Activated CD4-positive, alpha-beta T cell treated with anti-CD3 and anti-CD28 coated beads, Interleukin-2, amount 50 U/mL, for 24 hours (primary cell): ENCODE measurements at places on chromosomes 13 and 19.

GRCh38 chr19:31347354-31347753 lies 1.9 kb downstream of the TSHZ3 start:
- no peak for DNase-seq

GRCh38 chr13:51740698-51741097 lies 63.3 kb downstream of the DHRS12 start:
- no peak for DNase-seq

GRCh38 chr19:771332-771785 lies 20.4 kb downstream of the MISP start:
- DNase-seq: no peak

- DNase-seq: no peak
These were observed 64.5 kb upstream of the SCEL start for GRCh38 chr13:77470986-77471385.

DNA sequence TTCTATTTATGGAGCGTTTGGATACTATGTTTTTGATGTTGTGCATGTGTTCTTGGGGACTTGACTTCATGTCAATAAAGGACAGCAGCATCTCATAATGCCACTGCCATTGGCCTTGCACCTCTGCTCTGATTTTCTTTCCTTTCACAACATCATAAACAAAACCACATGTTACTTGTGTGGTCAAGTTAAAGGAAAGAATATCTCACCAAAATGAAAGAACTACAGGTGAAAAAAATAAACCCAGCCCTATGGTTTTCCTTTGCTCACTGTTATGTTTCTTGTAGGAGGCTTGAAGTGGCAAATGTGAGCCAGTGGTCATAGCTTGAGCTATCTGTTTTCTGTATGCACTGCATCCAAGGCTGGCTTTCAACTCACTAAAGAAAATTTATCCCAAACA lies 240.4 kb downstream of the KCNRG start:
- DNase-seq: no peak

GRCh38 chr13:46858776-46859175 lies 38.1 kb downstream of the HTR2A start:
- no peak for DNase-seq

DNA sequence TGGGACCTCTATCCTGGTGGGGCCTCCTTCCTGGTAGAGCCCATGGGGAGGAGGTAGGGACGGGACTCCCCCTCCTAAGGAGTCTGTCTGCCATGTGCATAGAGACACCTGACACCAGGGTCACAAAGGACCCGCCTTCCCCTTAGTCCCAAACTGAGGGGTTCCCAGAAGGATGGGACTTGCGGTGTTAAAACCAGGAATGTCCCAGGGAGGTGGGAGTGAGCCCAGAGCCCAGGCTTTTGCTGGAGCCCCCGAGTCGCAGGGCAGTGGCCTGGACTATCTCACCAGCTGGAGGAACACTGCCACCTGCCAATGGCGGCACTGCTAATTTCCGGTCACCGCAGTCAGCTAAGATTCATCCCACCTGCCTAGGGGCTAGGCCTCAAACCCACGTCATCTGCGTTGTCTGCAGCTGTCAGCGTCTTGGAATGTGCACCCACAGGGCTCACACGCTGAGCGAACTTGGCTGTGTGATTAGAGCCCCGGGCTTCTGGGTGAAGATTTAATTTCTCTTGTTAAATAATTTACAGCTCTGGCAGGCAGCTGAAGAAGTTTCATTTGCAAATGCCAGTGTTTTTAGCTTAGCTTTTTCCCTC lies 31.9 kb upstream of the ATP11A start:
- DNase-seq: no peak

DNA sequence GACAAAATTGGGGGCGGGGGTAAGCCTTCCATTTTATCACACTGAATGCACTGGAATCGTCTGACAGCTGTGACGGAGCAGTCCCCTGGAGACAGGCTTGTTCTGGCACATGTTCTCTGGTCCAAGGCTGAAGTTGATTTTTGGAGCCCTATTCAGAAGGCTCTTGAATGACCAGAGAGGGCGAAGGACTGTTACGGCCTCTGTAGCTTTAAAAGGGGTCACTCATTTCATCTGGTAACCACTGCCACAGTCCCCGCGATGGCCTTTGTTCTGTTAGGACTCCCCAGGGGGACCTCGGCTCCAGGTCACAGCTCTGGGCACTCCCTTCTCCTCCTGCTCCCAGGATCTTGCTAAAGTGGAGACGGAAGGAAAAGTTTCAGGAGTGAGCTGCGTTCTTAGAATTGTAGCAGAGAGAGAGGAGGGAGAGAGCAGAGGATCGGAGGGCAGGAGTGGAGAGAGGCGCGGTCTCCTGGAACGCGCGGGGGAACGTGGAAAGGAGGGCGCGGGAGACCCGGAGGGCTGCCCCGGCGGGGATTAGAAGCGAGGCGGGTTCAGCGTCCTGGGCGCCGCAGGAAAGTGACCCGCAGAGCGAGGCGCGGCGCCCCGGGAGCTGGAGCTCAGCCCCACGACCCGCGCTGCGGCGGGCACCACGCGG lies 134.3 kb upstream of the MYO16 start:
- no peak for DNase-seq

- DNase-seq: no peak
These were observed 5.1 kb upstream of the FCER2 start for GRCh38 chr19:7706955-7707456.

- DNase-seq: no peak
These were observed 24.2 kb downstream of the NEK5 start for GRCh38 chr13:52104624-52105023.

DNA sequence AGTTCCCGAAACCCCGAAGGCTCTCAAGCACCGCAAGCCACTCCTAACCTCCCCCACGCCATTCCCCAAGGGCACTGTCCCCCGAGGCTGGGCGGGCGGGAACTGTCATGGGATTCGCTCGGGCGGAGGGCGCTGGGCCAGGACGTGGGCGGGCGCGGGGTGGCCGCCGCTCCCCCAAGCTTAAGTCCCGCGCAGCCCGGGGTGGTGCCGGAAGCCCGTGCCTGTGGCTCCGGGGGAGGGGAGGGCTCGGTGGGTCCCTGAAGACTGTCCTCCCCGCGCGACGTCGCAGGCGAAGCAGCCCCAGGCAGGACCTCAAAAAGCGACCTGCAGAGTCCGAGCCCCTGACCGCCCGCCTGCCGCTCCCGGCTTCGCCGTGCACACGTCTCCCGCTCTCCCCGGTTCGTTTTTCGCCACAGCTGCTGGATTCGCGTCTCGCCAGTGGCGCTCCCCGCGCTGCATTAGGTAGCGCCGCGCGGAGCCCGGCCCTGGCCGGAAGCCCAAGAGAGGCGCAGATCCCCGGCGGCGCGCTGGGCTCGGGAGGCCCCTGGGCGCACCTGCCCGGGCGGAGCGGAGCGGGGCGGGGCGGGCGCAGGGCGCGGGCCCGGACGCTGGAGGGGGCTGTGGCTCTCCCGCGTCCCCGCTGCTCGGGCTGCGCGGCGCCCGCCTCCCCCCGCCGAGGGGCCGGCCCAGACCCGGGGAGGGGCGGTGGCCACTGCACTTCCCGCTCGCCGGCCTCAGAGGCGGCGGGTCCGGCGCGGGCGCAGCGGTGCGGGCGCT lies at the start of gene FARP1:
Gene FARP1, plus strand, starts transcription at position 715 of the 777 bp plus-strand sequence. CDS start 70,149 bp downstream, outside the sequence.
- DNase-seq: peak; percentile 4

GRCh38 chr19:51156710-51157109 lies 14.6 kb downstream of the SIGLEC7 start:
- DNase-seq: no peak

DNA sequence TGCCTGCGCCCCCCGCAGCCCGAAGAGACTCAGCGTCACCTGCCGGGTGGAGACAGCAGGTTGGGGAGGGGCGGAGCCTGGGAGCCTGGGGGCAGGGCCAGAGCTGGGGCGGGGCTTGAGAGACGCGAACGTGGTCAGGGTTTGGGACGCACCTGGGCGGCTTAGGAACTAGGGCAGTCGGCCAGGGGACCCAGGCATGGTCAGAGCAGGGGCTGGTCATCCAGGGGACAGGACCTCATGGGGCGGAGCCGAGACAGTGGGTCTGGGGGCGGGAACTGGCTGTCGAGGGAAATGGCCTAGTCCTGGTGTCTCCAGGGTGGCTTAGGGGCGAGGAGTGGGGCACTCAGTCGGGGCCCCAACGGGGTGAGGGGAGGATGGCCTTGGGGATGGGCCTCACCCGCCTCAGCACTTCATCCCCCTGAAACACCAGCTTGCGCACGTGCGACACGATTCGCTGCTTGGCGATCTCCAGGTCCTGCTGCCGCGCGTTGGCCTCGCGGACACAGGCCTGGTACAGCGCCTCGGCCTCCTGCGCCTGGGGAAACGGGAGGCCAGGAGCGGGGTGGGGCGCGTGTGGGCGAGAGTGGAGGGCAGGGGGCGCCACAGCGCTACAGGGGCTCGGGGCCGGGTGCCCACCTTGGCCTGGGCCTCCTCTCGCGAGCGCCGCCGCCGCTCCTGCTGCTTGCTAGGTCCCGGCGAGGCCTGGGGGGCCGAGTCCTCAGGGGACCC lies 5.8 kb downstream of the GMIP start:
- no peak for DNase-seq

- DNase-seq: no peak
These were observed at the start of gene UNC13A for GRCh38 chr19:17687857-17688784. TSS of gene UNC13A (minus strand) at chr19:17688354. CDS start at chr19:17688199, 155 bp downstream.

GRCh38 chr13:70172946-70173597 lies 64.8 kb upstream of the KLHL1 start:
- DNase-seq: no peak

DNA sequence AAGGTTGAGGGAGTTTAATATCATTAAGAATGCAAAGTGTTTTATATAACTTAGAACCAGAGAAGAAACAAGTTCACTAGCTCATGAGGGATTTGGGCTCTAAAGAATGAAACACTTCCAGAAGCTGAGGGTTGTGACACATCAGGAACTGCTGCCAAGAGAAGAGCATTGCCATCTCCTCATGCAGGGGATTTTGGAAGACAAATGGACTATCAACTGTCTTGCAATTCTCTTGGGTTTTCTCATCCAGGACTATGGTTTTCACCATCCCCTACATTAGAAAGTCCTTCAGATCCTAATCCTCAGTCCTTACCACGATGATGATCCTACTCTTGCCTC lies 59.7 kb upstream of the KL start:
- DNase-seq: no peak

- DNase-seq: no peak
These were observed 6.3 kb upstream of the REXO1 start for GRCh38 chr19:1854542-1855039.

DNA sequence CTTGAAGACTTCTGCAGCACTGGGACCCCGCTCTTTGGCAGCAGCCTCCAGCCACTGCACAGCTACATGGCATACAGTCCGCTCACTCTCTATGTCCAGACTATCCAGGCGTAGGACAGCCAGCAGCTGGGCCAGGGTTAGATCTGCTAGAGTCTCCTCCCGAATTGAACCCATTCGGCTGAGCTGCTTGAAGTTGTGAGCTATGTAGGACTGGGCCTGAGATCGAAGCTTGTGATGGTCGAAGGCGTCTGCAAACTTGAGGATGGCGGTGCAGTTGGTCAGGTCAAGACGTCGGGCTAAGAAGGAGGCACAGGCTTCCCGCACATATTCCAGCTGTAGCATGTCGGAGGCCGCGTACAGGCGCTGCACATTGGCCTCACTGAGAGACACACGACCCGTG lies 900 bp downstream of the KBTBD7 start:
- no peak for DNase-seq

GRCh38 chr13:110713642-110713952 lies at the start of gene ING1:
TSS of gene ING1 (plus strand) at chr13:110713700. CDS start at chr13:110714150, 450 bp downstream.
- no peak for DNase-seq

GRCh38 chr19:7799640-7800355 lies 30.2 kb upstream of the EVI5L start:
- DNase-seq: peak; percentile 37

DNA sequence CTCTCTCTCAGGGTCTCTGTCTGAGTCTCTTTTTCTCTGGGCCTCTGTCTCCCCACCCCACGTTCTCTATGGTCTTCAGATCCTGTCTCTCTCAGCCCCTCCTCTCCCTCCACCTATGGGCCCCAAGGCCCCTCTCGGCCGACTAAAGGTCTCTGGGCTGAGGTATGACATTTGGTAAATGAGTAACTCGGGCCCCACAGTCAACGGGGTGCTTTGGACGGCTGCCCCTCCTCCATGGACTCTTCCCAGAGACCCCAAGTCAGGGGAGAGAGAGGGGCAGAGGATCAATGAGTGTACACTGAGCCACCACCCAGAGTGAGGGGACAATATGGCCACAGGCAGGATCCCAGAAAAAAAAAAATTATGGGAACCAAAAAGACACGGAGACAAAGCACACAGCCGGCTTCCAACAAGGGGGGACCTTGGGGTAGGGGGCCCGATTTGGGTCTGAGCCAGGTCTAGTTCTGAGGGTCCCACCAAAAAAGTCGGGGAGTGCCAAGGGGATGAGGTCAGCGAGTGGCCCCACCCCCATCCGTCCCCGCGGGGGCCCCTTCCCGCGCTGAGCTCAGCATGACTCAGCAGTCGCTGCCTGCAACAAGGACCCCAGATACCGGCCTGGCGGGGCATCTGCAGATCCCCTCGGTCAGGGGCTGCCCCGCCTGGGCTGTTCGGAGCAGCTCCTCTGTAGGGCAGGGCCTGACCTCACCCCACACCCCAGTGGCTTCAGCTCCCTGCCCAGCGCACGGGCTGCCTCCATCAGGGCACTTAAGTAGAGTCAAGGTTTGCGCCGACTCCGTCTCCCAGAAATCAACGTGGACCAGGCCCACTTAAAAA lies 1.5 kb upstream of the FTL start:
- DNase-seq: no peak

DNA sequence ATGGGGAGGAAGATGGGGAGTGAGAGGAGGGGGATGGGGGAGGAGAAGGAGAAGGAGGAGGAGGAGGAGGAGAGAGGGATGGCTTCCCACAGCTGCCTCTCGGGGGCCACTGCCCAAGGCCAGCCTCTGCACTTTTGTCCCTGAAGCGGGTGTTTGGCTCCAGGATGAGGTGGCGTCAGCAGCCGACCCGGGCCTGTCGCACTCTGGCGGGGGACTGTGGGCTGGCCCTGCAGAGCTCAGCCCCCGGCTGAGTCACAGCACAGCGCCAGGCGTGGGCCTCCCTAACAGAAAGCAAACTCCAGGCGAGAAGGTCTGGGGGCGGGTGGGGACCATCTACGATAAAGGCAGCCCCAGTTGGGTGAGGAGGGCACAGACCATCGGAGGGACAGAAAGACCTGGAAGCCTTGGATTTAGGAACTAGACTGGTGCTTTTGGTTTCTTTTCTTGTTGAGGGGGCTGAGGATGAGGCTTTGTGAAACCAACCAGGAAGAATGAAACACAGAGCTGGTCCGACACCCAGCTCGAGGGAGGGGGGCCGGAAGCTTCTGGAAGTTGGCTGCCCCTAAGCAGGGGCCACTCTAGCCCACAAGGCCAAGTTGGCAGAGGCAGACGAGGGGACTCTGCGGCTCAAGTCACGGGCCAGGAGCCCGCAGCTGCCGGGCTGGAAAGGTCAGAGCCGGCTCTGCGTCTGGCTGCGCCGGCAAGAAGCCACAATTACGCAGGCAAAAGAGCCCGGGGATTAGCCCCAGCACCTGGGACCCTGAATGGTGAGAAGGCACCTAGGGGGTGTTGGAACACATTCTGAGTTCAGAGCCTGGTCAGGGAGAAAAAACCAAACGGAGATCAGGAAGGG lies 18.2 kb downstream of the LSM4 start:
- no peak for DNase-seq

- DNase-seq: no peak
These were observed 32.3 kb upstream of the UQCRFS1 start for GRCh38 chr19:29245215-29245614.

GRCh38 chr19:38946229-38947010 lies 15.7 kb downstream of the MRPS12 start:
- DNase-seq: no peak
